Cardiac ventricle fibroblast (primary cell): ENCODE measurements at places on chromosomes 16 and 17. TPM values are rescaled to one million over a fixed set of nuclear protein-coding genes. Genes with fewer than 3 reads are reported as not detected.

Gene CDYL2
- 2.4 and 2.8 TPM in 2 replicates for total RNA-seq

Gene DHRS7C
- total RNA-seq, result not detected in 2 replicates

Gene KCNG4
- total RNA-seq, result not detected in 2 replicates

Gene GPRC5C
- 44.6 and 47.7 TPM in 2 replicates for total RNA-seq

Gene MYADML2
- not detected in 2 replicates for total RNA-seq

Gene AGRP
- not detected in 2 replicates for total RNA-seq

Gene CNTNAP1
- 15.3 and 15.6 TPM in 2 replicates for total RNA-seq
